ENCODE measurements at places on chromosomes 5 and 9.

DNA sequence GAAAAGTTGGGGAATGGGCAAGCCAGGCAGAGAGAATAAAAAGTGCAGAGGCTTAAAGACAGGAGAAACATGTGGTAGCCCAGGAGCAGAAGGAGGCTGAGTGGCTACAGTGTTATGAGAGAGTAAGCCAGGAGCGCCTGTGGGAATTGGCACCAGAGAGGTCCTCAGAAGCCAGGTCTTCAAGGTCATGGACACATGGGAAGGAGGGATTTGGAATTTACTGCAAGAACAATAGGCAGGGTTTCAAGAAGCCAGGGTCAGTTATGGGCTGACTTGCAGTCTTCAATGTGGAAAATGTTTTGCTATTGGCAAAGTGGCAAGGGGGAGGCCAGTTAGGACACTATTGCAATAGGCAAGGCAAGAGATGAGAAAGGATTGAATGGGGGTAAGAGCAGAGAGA lies 29.3 kb downstream of the ERAP1 start:
- no peak for DNase-seq

DNA sequence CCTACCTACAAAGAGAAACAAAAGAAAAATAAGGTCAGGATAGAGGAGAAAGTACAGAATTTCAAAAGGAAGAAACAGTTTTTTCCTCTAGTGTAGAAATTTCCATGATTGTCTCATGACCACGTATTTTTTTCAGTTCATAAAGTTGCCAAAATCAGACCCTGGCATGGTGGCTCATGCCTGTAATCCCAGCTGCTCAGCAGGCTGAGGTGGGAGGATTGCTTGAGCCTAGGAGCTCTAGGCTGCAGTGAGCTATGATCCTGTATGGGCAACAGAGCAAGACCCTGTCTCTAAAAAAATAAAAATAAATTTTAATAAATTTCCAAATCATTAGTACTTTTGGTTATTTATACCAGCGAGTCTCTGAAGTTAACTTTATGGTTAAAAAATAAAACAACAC lies 37.8 kb downstream of the CWC27 start:
- no peak for DNase-seq

DNA sequence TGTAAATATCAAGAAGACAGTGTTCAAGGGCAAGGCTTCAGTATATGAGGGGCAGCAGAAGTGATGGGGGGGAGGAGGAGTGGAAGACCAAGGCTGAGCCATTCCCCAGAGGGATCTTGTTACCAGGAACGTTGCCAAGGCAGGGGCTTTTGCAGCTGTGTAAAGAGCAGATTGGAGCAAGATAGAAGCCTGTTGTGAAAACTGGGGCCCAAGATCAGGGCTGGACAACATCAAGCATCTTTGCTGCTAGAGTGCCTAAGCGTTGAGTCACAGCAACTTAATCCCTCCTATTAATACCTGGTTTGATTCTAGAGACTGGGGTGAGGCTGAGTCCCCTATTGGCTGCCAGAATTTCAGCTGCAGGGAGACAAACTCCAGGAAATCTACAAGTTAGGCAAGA lies 18.4 kb upstream of the ERCC6L2 start:
- peak; percentile 96 for DNase-seq

- DNase-seq, result no peak
These were observed 18.1 kb downstream of the FGF1 start for GRCh38 chr5:142667831-142668230.

DNA sequence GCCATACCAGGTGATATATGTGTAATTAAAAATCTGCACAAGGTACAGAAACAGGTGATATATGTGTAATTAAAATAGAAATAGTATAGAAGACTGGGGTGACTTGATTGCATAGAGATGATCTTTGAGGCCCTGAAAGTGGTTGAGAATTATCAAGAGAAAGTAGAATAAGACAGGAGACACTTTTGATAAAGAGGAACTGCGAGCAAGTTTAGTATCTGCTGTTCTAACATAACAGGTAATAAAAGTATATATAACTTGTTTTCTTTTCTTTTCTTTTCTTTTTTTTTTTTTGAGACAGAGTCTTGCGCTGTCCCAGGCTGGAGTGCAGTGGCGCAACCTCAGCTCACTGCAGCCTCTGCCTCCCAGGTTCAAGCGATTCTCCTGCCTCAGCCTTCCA lies 5.4 kb downstream of the SNX2 start:
- DNase-seq, result no peak

DNA sequence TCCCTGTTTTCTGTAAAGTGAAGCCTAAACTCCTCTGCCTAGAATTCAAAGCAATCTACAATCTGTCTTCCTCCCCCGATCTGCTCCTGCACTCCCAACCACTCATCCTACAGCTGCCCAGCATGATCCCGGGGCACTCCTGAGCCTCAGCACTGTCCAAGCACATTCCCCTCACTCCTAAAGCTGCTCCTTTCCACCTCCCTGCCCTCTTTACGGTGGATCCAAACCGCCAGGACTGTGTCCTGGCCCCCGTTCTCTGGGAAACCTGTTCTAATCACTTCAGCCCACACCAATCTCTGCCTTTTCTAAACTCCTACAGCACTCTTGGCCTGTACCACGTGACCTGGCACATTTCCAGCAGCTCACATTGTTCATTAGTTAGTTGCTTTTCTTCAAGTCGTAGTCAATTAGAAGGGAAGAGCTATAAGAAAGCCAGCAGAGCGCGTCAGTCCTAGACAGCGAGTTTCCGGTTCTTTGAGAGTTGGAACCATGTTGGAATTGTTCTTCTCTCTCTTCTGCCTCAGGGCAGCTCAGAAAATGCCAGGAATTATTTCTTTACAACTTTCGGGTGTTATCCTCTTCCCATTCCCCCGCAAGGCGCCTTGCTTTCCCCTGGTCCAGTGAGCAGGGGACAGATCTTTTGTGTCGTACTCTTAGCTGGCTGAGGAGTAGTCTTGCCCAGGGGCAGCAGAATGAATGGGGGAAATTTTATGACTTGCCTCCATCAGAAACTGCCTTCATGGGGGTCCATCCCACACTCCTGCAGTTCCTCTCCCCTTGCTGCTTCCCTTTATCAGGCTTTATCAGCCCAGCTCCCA lies 60.7 kb downstream of the NRG2 start:
- DNase-seq, result peak; percentile 21

- no peak for DNase-seq
These were observed 66.1 kb downstream of the PAPPA start for GRCh38 chr9:116219686-116220085.

DNA sequence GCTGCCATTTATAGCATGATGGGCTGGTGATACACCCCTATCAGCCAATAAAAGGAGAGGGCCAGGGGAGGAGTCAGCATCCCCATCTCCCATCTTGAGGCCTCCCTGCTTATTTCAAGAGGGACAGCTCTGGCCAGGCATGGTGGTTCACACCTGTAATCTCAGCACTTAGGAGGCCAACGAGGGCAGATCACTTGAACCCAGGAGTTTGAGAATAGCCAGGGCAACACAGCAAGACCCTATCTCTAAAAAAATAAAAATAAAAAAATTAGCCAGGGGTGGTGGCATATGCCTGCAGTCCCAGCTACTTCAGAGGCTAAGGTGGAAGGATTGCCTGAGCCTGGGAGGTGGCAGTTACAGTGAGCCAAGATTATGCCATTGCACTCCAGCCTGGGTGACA lies 9.8 kb downstream of the REXO4 start:
- no peak for DNase-seq

GRCh38 chr5:27129926-27130325 lies 91.5 kb upstream of the CDH9 start:
- no peak for DNase-seq

GRCh38 chr5:178107756-178108310 lies 5.5 kb upstream of the N4BP3 start:
- DNase-seq, result no peak

DNA sequence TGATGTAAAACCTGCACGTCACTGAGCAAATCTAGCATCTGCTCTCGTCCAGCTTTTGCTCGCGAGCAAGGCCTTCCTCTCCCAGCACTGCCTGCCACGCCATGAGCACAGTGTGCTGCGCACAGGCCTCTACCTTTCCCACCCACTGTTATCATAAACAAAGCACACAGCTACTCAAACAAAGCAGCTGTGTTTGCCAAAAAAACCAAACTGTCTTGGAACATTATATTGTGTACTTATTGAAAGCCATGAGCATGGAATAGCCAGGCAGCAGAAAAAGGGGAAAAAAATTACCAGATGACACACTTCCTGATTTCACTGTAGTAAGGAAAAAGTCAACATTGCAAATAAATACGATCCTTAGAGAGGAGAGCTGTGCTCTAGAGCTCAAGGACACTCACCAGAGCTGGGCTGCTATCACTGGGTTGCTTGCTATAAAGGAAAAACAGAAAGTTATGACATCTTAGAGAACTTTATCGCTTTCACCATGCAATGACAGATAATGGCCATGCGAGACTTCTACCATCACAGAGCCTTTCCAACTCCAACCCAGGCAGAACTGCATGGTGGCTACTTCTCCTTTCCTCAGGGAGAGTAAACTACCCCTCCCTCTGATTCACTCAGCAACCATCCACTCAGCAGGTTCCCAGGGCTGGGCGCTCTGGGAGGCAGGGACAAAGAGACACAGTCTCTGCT lies 69.6 kb downstream of the EPB41L4B start:
- peak; percentile 74 for DNase-seq

DNA sequence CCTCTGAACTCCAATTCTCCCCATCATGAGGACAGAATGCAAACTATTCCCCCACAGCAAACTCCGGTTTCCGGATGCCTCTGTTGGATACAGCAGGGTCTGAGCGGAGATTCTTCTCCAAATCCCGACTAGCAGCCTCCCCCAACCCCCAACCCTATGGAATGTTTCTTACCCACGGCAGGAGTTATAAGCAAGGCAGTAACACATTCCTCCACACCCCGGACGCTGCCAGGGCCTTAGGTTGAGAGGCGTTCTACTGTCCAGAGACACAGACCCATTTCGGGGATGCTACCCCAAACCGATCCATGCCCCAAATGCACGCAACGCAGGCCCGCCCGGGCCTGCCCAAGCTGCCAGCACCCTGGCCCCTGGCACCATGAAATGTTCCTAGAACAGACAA lies 85.6 kb upstream of the LMX1B start:
- DNase-seq, result no peak

DNA sequence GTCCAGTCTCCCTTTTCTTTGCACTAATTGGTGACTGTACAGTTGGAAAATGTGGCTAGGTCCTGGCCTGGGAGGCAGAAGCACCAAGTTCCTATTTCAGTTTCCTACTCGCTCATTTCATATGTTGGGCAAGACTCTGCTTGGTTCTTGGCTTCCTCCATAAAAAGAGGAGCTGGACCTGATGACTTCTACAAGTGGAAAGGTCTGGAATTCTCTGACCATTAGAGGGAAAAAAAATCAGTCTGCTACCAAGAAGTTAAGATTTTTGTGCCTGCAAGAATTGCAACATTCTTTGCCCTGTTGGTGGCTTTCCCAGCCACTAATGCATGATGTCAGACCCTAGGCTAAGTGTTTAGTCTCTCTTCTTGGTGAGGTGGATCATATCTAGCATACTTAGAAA lies 91.5 kb downstream of the WDR41 start:
- no peak for DNase-seq

- no peak for DNase-seq
These were observed 593.6 kb downstream of the MAT2B start for GRCh38 chr5:164098979-164099378.

GRCh38 chr5:77957516-77957915 lies 181.4 kb upstream of the TBCA start:
- no peak for DNase-seq

DNA sequence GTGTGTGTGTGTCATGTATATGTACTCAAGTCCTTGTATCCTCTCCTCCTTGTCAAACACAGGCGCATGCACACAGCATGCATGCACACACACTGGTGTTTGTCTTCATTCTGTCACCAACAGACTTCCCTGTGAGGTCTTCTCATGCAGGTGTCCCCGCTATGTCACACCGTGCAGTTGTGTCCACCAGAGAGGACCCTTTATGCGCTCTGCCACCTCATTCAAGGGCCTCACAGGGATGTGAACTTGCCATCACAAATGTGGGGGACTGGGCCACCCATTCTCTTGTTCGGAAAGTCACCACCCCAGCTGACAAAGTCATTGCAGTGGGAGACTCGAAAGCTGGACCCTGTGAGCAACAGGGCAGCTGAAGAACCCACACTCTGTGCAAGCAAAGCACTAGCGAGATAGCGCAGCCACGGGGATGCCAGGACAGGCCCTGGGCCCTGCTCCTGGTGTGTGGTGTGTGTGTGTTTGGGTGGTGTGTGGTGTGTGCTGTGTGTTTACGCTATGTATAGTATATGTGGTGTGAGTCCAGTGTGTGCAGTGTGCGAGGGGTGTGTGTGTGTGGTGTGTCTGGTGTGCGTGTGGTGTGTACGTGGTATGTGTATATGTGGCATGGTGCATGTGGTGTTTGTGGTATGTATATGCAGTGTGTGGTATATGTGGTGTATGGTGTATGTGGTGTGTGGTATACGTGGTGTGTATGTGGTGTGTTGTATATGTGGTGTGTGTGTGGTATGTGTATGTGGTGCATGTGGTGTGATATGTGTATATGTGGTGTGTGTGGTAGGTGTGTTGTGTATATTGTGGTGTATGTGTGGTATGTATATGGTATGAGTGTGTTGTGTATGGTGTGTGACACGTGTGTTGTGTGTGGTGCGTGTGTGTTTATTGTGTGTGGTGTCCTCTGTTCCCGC lies 30.9 kb upstream of the NXNL2 start:
- DNase-seq, result no peak

DNA sequence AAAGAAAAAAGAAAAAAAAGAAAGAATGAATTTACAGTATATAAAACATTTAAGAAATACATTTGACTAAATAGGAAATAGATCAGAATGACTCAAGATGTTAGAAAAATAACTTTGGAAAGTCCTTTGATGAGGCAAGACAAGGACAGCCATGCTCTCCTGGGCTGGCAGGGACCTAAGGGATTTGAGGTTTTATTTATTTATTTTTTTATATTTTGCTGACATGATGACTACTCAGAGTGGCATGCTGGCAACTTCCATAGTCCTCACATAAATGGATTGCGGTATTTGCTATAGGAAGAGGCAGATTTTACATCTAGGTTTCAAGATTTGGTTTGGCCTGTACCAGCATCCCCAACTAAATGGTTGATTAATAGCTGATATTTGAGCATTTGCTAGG lies 17.7 kb downstream of the SLC28A3 start:
- DNase-seq, result peak; percentile 58

DNA sequence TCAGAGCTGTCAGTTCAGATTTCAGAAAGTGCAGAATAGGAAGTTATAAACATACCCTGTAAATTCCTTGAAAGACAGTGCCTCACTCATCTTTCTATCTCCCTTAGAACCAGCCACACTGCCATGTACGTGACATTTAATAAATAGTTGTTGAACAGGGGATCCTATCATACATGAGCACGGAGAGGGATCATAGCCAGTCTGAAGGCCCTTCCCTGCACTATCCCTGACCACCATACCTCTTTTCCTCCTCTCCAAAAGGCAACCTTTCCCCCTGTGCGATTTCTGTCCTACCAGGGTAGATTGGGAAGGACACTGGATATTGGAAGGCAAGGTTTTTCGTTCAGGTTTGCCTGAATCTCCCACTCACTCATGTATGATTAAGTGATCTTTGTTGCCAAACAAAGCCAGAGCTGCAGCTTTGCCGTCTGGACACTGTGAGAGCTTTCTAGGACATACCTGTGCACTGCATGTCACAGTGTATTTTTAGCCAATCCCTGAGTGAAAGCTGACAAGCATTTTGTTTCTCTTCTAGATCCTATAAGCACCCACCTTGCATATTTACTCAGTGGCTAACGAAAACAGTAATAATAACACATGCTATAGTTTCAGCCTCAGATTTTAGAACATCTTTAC lies 986.5 kb upstream of the WWC1 start:
- DNase-seq, result no peak

GRCh38 chr5:128506643-128507042 lies 31.4 kb downstream of the FBN2 start:
- no peak for DNase-seq
